ENCODE measurements at places on chromosomes 12 and 14.

DNA sequence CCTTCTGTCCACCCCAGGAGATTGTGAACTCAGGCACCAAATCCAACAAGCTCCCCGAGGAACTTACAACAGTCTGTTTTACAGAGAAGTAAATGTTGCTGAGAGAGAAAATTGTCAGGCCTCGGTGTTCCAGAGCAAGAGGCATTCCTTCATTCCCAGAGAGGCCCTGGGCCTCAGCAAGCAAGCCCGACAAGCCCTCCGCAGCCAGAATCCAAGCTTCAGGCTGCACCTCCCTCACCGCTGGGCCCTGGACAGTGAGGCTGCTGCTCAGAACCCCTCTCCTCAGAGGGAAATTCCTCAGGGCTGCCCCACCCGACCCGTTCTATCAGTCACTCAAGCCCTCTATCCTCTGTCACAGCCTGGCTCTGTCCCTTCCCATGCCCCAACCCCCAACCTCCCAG, 56.4 kb downstream of the ZFP36L1 start:
- DNase-seq, result no peak

GRCh38 chr14:63163306-63163705, 40.9 kb upstream of the RHOJ start:
- DNase-seq, result no peak

- peak; percentile 79 for DNase-seq
Observed at GRCh38 chr14:82710267-82710841, 1176.7 kb upstream of the SEL1L start.

DNA sequence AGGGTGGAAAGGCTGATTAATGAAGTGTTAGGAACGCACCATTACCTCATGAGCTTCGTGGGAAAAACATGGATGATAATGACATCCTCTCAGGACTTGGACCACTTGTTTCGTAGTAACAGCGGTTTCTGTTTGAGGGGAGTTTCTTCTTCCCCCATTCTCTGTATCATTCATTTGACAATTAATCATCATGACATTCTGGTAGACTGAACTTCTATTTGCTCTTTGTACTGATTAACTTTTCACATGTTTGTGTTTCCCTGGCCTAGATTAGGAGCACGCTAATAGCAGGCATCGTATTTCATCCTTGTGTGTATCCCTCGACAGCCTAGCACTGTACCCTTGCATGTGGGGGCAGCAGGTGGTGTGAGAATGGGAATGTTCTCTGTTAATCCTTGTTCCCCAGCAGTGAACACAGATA, 8.0 kb downstream of the LRRC74A start:
- DNase-seq, result no peak

DNA sequence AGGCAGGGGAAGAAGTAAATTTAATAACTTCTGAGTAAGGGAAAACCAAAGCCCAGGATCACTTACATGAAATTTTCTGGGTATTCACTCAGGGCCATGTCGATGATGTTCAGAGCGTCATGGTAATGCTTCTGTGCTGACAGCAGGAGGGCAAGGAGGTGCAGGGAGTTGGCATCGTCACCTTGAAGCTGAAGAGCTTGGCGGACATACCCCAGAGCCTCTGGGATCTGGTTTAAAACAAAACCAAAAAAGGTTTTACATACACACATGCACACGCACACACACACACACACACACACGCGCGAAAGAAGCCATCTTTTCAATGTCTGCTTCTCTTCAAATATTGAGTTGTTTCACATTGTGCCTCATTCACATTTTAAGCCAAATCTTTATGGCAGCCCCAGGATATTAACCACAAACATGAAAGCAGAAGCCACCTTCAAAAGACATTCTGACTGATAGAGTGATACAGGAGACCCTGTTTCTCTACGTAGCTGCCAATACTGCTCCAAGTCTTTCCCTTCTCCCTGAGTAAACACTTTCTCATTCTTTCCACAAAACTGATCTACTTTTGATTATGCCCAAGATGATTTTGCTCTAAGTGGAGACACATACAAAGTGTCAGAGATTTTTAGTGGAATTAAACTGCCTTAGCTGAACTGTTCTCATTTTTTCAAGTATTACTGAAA, 172.1 kb downstream of the TTC7B start:
- no peak for DNase-seq

GRCh38 chr14:103019826-103020225, 37.5 kb downstream of the CDC42BPB start:
- DNase-seq, result no peak

GRCh38 chr12:53989227-53990113, 4.5 kb downstream of the HOXC10 start:
- no peak for DNase-seq

DNA sequence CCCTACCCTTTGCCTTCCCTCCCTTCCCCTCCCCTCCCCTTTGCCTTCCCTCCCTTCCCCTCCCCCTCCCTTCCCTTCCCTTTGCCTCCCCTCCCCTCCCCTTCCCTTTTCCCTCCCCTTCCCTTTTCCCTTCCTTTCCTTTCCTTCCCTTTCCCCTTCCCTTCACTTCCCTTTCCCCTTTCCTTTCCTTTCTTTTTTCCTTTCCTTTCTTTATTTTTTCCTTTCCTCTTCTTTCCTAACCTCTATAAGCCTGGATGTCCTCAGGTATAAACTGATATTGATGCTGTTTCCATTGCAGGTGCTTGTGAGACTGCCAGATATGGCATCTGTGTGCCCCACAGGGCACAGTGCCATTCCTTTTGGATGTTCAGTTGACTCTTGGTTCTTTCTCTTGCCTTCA, 163.2 kb downstream of the ESRRB start:
- no peak for DNase-seq

GRCh38 chr12:25752710-25753309, 199.7 kb upstream of the LMNTD1 start:
- no peak for DNase-seq

DNA sequence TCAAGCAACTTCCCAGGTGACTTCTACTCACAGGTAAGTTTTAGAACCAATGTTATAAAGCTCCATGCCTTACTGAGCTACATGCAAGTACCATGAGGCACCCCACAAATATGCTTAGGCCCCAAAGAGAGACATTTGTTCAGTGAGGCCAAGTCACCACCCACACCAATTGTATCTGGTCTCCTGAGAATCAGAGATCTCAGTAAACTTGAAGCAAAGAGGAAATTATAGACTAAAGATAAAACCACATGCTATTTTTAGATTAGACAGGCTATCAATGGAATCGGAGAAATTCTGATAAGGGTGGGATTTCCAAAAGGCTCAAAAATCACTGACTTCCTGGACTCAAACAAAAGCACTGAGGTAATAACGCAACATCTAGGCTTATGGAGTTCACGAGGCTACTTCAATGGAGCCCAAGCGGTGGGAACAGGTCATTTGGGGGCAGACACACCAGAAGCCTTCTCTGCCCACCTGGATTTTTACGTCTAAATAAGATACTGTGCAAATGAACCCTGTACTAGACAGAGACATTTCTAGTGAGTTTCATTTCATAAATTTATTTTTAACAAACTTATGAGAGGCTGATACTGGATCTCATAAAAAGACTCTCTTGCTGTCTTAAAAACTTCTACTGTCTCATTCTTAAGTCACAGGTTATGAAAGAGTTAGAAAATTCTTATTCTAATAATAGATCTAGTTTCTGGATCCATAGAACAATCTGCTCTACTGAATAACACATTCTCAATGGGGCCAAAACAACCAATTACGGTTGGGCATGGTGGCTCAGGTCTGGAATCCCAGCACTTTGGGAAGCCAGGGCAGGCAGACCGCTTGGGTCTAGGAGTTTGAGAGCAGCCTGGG, 7.7 kb downstream of the SLC15A4 start:
- DNase-seq, result no peak

DNA sequence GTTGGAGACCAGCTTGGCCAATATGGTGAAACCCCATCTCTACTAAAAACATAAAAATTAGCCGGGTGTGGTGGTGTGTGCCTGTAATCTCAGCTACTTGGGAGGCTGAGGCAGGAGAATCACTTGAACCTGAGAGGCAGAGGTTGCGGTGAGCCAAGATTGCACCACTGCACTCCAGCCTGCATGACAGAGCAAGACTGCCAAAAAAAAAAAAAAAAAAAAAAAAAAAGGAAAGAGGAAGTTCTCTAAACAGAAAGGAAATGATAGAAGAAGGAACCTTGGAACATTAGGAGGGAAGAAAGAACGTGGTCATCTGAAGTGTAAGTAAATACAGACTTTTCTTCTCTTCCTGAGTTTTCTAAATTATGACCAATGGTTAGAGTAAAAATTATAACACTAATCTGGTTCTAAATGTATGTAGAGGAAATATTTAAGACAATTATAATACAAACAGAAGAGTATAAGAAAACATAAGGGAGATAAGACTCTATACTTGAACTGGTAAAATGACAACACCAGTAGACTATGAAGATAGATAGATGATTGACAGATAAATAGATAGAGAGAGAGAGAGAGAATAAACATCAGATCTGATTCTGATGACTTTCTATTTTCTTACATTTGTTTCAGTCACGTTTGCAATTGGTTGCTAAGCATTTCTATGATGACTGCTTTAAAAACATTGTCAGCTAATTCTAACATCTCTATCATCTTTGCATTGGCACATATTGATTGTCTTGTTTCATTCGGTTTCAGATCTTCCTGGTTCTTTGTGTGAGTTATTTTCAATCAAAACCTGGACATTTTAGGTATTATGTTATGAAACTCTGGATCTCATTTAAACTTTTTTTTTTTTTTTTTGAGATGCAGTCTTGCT, 12.9 kb upstream of the CORO1C start:
- DNase-seq, result no peak

- DNase-seq, result peak; percentile 64
Observed at GRCh38 chr12:62711631-62712241, 223.2 kb downstream of the PPM1H start.

- DNase-seq, result no peak
Observed at GRCh38 chr12:74349925-74350324, 187.7 kb upstream of the ATXN7L3B start.

DNA sequence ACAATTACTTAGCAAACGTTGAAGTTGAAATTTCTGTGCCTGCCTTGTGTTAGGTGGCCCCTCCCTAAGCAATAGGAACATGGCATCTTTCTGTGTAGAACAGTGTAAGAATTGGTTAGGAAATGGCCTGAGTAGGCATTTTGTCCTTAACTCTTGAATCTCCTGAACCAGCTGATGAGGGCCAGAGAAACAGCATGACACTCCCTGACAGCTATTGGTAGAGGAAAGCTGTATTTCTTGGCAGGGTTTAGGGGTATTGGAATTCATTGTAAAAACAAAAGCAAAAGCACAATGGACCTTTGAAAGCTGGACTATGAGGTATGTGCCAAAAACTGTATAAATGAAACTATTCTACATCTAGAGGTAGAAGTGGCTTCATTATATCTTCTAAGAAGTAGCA, 40.6 kb upstream of the LRTM2 start:
- DNase-seq, result peak; percentile 87

GRCh38 chr12:93484315-93484981, 17.1 kb downstream of the MRPL42 start:
- peak; percentile 40 for DNase-seq

- no peak for DNase-seq
Observed at GRCh38 chr12:105936496-105936895, 202.3 kb downstream of the NUAK1 start.

- DNase-seq, result no peak
Observed at GRCh38 chr14:60346706-60347105, 97.7 kb downstream of the PPM1A start.

DNA sequence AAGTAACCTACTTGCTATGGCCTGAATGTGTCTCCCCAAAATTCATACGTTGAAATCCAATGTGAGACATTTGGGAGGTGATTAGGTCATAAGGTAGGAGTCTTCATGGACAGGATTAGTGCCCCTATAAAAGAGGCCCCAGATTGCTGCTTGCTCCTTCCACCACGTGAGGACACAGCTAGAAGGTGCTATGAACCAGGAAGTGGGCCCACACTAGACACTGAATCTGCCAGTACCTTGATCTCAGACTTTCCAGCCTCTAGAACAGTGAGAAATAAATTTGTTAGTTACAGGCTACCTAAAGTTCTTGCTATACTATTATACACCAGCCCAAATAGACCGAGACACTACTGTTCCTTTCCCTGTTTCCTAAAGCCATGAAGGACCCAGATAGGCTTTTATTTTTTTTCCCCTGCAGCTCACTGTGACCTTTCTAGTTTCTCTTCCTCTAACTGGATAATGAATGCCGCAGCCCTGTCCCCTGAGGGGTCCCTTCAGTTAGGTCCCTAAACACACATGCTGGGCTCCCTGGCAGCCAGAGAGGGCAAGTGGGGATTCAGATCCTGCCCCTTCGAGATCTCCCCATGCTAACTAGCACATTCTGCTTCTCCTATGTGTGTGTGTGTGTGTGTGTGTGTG, 19.3 kb downstream of the SLC25A3 start:
- no peak for DNase-seq

DNA sequence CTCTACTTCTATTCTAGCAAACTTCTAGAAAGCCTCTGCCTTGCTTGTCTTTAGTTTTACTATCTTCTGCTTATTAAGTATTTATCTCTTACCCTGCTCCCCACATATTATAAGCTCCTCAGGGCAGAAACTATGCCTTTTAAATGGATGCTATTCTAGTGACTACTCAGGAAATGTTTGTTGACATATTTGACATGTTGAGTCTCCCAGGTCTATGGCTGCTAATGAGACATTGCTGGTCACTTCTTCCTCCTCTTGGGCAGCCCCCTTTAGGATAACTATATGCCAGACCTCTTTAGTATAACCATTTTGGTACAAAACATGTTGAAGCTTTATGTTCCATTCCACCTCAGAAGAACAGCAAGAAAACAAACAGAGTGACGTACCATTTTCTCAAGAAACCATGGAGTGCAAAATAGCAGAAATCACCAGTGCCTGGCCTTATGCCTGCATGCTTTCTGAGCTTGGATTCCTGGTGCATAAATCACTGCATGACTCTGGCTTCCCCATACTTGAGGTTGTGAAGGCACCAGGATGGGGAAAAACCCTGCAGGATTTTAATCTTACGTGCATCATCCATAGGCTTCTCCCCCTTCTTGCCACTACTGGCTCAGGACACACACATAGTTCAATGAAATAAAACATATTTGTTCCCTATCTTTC, 202.6 kb downstream of the TMX1 start:
- DNase-seq, result peak; percentile 97

- no peak for DNase-seq
Observed at GRCh38 chr14:60196291-60196690, 31.1 kb upstream of the DHRS7 start.

DNA sequence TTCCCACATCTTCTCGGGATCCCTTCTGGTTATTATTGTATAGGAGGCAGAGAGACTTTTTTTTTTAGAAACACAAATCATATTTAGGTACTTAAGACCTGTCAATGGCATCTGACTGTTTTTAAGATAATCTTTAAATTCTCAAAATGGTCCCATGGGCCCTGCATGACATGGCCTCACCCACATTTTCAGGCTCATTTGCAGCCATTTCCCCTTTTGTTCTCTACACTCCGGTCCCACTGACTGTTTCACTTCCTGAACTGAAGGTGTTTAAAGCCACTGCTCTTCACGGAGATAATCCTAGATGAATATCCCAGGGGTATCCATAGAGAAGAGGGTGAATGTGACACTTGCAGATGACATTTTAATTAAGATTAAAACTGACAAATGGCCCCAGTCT, 12.3 kb upstream of the C12orf71 start:
- DNase-seq, result no peak

- DNase-seq, result no peak
Observed at GRCh38 chr12:95630496-95630895, 79.2 kb upstream of the USP44 start.

Data from astrocyte of the hippocampus (primary cell).